ENCODE measurements at places on chromosomes 11 and 22.

DNA sequence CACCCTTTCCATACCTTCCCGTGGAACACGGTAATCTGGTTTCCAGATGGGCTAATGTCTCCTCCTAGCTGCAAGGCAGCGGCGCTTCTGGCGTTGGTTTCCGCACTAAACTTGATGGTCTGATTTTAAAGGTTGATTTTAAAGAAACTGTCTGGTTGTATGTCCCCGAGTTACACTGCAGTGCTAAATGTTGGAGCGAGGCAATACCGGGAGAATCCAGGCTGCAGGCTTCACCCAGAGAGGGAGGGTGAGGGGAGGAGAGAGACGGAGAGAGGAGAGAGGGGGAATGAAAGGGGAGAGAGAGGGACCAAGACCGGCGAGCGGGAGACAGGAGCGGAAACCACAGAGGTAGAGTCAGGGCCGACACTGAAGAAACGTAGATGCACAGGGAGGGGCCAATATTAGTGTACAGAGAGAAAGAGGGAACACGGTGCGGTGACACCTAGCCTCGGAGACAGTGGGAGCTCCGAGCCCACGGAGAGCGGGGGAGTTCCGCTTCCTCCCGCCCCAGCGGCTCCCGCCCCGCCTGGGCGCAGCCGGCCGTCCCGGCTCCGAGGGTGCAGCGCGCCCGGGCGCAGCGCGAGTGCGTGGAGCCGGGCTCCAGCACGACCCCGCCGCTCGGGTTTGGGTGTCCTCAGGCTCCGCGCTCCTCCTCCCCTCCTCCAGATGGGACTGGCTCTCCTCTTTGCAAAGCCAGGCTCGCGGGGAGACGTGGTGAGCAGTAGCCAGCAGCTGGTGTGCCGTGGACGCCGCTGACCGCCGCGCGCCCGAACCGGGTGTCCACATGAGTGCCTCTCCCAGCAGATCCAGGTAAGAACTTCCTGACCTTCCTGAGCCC lies 71.9 kb upstream of the GRAMD1B start:
- no peak for DNase-seq

GRCh38 chr11:74773476-74773875 lies 24.8 kb downstream of the RNF169 start:
- DNase-seq: no peak

GRCh38 chr11:102886999-102887398 lies 12.2 kb upstream of the MMP12 start:
- no peak for DNase-seq

DNA sequence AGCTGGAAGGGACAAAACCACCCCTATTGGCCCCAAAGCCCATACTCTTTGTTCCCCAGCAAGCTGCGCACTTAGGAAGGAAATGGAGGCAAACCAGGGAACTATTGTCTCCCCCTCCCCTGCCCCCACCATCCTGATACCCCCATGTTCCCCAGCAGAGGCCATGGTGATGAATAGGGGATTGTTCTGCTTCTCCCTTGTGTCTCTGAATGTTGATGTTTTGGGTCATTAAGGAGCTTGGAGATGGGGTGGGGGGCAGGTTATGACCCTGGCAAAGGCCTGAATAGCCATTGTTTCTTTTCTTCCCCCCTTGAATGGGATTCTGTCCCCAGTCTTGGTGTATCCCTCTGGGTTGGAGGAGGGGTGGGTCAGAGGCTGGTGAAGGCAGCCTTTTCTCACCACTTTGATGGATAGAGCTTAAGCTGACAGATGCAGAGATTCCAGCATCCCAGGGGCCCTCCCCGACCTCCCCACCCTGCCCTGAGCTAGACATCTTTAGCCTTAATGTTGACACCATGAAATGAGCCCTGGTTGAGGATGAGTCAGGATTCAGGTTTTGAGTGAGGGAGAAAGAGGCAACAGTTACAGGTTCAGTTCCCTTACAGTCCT lies 8.3 kb downstream of the DTX4 start:
- DNase-seq: no peak

- DNase-seq: no peak
Observed at GRCh38 chr11:12625438-12626071, 48.7 kb upstream of the TEAD1 start.

GRCh38 chr11:75759832-75760231 lies 8.7 kb upstream of the DGAT2 start:
- DNase-seq: no peak

DNA sequence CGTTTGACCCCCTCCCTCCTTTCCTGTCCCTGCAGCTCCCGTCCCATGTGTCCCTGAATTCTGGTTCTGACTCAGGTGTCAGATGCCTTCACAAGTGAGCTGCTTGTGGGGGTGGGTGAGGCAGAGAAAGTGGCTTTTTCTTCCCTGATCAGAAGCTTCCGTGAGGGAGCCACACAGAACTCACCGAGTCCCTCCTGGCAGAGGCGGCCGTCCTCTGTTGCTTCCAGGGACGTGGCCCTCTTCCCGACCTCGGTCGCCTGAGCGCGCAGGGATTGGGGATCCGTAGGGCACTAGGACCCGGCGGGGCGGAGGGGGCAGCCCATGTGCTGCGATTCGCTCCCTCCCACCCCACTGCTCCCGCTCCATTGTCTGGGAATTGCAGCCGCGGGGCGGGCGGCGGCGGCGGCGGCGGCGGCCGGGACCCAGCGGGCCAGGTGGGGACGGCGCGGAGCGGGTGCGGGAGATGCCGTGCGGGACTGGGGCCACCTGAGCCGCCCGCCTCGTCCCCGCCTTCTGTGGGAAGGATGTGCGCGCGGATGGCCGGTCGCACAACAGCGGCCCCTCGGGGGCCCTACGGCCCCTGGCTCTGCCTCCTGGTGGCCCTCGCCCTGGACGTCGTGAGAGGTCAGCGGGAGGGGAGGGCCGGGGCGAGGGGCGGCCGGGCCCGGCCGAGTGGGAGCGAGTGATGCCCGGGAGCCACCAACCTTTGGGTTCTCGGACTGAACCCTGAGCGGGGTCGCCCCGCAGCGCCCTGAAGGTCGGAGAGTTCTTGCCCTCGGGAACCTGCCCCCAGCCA lies at the start of gene TMEM132A:
Gene TMEM132A (plus strand): TSS at position 351 of the 796 bp plus-strand sequence. CDS start 174 bp downstream, at position 525.
- no peak for DNase-seq

GRCh38 chr11:106415510-106415909 lies 338.0 kb downstream of the AASDHPPT start:
- no peak for DNase-seq

DNA sequence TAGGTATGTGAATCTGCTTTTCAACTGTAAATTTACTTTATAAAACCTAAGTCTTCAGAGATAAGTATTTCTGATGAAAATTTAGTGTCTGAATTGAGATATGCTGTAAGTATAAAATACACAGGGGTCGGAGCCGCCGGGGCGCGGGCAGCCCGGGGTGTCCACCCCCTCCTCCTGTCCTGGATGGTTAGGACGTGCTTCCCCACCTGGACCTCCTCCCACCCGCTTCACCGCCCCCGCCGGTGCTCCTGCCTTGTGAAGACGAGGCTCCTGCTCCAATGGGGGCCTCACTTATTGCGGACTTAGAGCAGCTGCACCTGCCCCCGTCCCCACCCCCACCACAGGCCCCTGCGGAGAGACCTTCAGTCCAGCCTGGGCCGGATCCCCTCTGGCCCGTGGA lies 21.3 kb upstream of the PHF21A start:
- DNase-seq: no peak

- DNase-seq: no peak
Observed at GRCh38 chr11:45155058-45155551, 8.7 kb downstream of the PRDM11 start.

- DNase-seq: no peak
Observed at GRCh38 chr11:62961017-62961570, 23.7 kb downstream of the SLC22A6 start.

DNA sequence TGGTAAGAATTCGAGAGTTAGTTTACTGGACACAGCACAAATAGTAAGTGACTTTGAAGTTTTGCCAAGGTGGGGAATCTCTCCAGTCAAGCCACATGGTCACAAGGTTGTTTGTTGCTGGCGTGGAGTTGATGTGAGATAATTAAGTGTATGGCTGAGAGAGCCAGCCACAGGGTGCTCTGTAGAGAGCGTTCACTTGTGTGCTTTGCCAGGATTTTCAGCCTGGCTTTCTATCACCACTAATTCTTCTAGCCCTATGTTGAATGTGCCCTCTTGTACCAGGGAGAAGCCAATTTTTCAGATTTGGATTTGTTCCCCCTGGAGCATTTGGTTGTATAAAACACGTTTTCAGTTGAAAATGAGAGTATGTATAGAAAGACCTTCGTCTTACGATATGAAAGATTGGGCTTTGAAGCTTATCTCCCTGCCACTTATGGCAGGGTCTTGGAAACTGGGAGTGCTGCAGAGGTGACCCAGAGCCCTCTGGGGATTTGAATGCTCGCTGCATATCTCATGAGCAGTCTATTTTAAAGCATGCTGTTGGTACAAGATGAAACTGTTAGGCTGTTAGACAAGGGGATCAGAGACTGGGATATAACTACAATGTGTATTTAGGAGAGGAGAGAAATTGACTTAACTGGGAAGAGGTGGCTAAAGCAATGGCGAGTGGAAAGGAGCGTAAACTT lies 28.6 kb downstream of the CSRP3 start:
- DNase-seq: no peak

GRCh38 chr11:82776377-82776776 lies 42.7 kb upstream of the FAM181B start:
- no peak for DNase-seq

- no peak for DNase-seq
Observed at GRCh38 chr22:40279017-40279416, 67.3 kb upstream of the ADSL start.

GRCh38 chr11:7603031-7603781 lies 70.1 kb downstream of the CYB5R2 start:
- no peak for DNase-seq

- no peak for DNase-seq
Observed at GRCh38 chr11:47132490-47132889, 44.2 kb downstream of the ARFGAP2 start.

DNA sequence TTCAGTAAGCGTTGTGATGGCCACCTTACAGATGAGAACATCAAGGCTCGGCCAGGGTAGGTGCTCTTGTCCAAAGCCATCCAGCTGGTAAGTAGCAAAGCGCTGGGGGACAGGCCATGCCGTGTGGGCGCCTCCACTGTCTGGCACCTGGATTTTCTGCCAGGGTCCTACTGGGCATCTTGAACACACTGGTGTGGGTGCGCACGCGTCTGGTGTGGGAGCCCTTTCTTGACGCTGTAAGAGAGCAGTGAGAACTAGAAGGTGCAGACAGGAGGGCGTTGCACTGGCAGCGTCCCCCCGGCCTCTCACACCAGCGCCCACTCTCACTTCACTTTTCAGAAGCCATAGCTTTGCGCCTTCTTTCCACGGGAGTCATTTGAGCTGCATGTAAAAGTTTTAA lies 296.6 kb downstream of the TBC1D22A start:
- DNase-seq: no peak

DNA sequence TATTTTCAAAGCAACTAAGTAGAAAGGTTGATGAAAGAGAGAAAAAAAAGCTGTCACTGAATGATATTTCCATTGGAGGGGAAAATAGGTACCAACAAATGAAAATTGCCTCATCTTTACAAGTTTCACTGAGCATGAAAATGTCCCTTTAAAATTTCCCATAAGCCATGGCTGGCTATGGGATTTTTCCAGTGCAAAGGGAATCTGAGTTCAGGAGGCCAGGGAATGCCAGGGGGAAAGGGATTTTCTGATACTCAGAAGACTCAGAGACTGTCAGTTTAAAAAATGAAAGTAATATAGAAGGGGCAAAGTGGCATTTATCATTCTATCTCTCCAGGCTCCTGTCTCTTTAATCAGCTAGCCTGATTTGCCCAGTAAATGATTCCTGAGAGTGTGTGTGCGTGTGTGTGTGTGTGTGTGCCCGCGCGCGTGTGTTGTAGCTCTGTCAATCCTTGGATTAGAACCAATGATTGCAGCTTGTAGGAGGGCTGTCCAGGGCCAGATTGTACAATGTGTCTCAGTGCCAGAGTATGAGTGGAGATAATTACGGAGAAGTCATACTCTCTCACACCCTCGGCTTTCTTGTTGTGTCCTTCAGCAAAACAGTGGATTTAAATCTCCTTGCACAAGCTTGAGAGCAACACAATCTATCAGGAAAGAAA lies at the start of gene NTM:
Gene NTM (plus strand): TSS at position 526 of the 662 bp plus-strand sequence.
- no peak for DNase-seq

- no peak for DNase-seq
Observed at GRCh38 chr11:27622541-27623300, 77.5 kb downstream of the BDNF start.

DNA sequence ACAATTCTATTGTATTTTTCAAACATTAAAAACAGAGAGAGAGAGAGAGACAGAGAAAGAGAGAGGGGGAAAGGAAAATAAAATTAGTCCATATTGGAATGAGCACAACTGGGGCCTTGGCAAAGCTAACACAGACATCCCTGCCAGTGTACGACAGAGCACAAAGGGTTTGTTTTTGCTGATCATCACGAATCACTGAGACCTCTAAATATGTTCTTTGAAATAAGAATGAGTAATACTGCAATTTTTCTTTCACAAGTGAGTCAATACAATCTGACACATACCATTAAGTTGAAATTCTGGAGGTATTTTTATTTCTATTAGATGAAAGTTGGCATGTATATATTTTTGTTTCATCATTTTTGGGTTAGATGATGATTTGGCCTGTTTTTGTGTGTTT lies 27.0 kb upstream of the LRRC4C start:
- no peak for DNase-seq

DNA sequence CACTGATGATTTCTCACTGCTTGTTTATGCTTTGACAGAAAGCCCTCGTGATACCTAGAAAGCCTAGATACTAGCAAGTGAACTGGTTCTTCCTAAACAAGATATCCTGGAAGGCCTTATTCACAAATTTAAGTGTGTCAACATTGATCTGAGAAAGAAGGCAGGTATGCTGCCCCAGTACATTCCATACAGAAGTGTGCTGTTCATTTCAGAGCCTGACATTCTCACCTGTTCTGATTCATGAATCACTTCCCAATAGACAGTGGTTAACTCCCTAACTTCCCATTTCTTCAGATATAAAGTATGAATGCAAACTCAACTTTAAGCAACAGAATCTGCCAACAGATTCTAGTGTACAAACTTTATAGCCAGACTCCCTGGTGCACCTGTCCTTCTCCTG lies 15.5 kb upstream of the RASSF10 start:
- no peak for DNase-seq

GRCh38 chr11:35058669-35059434 lies 80.1 kb upstream of the CD44 start:
- DNase-seq: no peak

DNA sequence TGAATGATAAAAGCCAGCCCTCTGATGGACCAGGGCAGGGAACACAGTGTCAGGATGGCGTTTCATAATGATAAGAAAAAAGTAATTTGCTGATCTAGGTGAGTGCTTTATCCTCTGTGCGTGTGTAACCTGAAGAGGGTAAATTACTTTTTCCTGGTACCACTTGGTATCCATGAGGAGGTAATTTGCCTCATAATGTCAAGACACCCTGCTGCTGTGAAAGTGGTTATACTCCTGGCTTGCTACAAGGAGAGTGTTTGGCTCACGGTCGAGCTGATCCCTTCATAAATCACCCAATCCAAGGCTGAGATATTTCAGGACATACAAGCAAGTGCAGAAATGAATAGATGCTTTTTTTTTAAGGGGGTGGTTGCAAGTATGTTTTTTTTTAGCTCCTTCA lies 207.2 kb upstream of the PGR start:
- no peak for DNase-seq

GRCh38 chr11:71451596-71452198 lies 1.3 kb upstream of the NADSYN1 start:
- DNase-seq: no peak

- DNase-seq: no peak
Observed at GRCh38 chr11:120751550-120751949, 240.0 kb downstream of the GRIK4 start.

GRCh38 chr11:120707098-120707497 lies 195.6 kb downstream of the GRIK4 start:
- DNase-seq: no peak

- no peak for DNase-seq
Observed at GRCh38 chr11:86632499-86633269, 39.7 kb downstream of the ME3 start.

GRCh38 chr11:75035911-75036565 lies 47.3 kb downstream of the NEU3 start:
- no peak for DNase-seq

Data from GM19239 (cell line).